Natural killer cell treated with Interleukin-12 subunit alpha and Interleukin-12 subunit beta and Interleukin-15 and Interleukin-18, amount 100 ng/mL, for 72 hours (primary cell): ENCODE measurements at places on chromosomes 4 and X. TPM values are rescaled to one million over a fixed set of nuclear protein-coding genes. Genes with fewer than 3 reads are reported as not detected.

GRCh38 chr4:124061413-124061812, 651.1 kb downstream of the ANKRD50 start:
- no peak overlapping the region for H3K4me3 ChIP-seq
- H3K4me1 ChIP-seq, result peaks cover 5% of the 10 kb centered on the region
- no peak for DNase-seq
- H3K27me3 ChIP-seq, result no peaks in the 10 kb centered on the region
- H3K27ac ChIP-seq, result no peak overlapping the region

DNA sequence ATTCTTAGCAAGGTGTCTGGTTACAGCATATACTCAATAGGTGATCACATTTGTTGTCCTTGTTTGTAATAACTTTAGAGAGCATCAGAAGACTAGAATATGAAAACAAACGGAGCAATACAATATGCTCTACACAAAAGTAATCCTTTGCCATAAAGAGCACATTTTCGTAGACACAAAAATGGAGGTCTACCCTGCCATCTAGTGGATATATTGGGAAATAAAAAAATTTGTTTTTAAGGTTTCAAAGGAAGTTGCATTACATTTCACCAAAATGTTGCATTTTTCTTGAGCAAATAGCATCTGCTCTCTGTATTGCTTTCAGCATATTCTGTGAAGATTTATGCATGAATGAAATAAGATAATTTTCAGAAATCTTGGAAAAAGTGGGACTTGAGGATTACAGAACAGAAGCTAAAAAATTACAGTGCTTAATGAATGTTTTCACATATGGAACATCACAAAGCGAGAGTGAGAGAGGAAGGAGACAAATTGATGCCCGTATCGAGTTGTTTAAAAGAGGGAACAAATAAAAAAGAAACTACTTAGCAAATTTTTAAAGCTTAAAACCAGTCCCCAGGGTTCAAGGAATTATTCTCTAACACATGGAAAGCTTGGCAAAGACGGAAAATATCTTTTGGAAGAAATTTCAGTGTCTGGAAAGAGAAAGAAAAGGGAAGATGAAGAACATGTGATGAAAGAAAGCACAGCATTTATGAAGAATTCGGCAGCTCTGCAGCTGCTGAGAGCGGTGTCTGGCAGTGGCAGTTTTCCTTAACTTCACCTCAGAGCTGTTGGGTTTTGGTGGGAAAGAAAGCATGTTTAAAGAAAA, 390.1 kb downstream of the ANKRD50 start:
- H3K27ac ChIP-seq, result no peak overlapping the region
- no peak for DNase-seq
- no peaks in the 10 kb centered on the region for H3K36me3 ChIP-seq
- no peaks in the 10 kb centered on the region for H3K4me1 ChIP-seq
- H3K27me3 ChIP-seq, result peaks cover 3% of the 10 kb centered on the region
- H3K4me3 ChIP-seq, result no peak overlapping the region

Gene RBM46
- not detected for total RNA-seq

DNA sequence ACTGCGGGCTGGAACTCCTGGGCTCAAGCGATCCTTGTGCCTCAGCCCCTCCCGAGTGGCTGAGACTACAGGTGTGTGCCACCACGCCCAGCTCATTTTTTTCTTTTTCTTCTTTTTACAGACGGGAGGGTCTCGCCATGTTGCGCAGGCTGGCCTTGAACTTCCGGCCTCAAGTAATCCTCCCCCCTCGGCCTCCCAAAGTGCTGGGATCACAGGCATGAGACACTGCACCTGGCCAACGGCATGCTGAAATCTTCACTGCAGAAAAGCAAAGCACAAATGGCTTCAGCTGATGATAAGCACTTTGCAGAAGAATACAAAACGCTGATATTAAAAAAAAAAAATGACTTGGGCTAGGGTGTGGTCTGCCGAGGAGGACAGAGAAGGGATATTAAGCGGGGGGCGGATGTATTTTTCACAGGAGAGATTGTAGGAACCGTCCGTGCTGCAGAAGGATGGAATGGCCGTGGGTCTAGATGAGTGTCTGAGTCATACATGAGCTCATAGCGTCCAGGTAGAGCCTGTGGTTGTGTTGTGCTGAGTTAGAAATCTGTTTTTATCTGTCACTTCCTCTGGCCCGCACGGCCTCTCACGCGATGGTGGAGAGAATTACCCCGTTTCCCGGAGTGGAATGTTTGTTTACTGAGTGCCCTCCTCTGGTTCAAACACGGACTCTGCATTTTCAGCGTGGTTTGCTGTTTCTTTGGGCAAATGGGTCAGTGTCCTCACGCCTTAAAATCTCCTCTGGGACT, 8.5 kb upstream of the AKAP17A start:
- H3K4me1 ChIP-seq, result peaks cover 13% of the 10 kb centered on the region
- peak overlapping the region; percentile 73 for H3K4me3 ChIP-seq
- H3K27me3 ChIP-seq, result no peaks in the 10 kb centered on the region
- no peaks in the 10 kb centered on the region for H3K36me3 ChIP-seq
- H3K27ac ChIP-seq, result peak overlapping the region; percentile 93
- no peak for DNase-seq

DNA sequence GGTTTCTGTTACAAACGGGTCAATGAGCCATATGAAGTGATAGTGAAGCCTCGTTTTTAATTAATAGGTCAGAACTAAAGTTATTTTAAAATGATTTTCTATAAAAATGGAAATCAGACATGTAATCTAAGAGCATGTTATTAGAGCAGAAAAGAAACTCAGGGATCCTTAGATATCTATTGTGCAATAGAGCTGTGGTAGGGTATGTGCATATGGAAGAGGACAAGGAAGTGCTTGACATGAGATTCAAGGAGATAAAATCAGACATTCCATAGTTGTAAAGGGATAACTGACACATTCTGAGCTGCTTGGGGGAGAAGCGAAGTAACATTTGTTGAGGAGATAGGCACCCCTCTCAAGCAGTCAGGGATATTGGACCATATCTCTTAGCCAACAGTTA, 143.0 kb downstream of the AFF2 start:
- peaks cover 8% of the 10 kb centered on the region for H3K27me3 ChIP-seq
- no peak overlapping the region for H3K4me3 ChIP-seq
- no peak overlapping the region for H3K27ac ChIP-seq

- H3K27ac ChIP-seq, result peak overlapping the region; percentile 80
- no peaks in the 10 kb centered on the region for H3K36me3 ChIP-seq
- no peaks in the 10 kb centered on the region for H3K27me3 ChIP-seq
- peaks cover 11% of the 10 kb centered on the region for H3K4me1 ChIP-seq
- no peak for DNase-seq
Measured at GRCh38 chr4:94338681-94339351, 3.8 kb downstream of the HPGDS start.

- no peak for DNase-seq
- H3K4me1 ChIP-seq, result no peaks in the 10 kb centered on the region
- H3K27me3 ChIP-seq, result peaks cover 7% of the 10 kb centered on the region
- no peak overlapping the region for H3K27ac ChIP-seq
Measured at GRCh38 chrX:70252491-70252890, 7.5 kb downstream of the P2RY4 start.

Gene RHOXF2
- not detected for total RNA-seq

DNA sequence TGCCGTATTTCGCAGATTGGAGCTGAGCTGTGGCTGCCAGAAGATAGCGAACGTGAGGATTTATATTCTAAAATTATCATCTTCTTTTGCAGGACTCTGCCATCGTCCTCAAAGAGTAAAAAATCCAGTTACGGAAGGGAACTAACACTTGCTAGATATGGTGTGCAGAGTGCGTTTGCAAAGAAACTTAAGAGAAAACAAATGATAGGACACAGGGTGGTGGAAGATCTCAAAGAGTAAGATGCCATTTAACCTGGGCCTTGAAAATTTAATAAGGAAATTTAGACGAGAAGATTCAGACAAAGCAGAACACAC, 566 bp downstream of the LARP7 start:
- no peaks in the 10 kb centered on the region for H3K36me3 ChIP-seq
- H3K4me1 ChIP-seq, result peaks cover 24% of the 10 kb centered on the region
- H3K27me3 ChIP-seq, result no peaks in the 10 kb centered on the region
- no peak overlapping the region for H3K4me3 ChIP-seq

- no peak overlapping the region for H3K4me3 ChIP-seq
- H3K27ac ChIP-seq, result no peak overlapping the region
- peaks cover 12% of the 10 kb centered on the region for H3K4me1 ChIP-seq
- DNase-seq, result no peak
Measured at GRCh38 chr4:140719022-140719421, 37.2 kb downstream of the TBC1D9 start.

DNA sequence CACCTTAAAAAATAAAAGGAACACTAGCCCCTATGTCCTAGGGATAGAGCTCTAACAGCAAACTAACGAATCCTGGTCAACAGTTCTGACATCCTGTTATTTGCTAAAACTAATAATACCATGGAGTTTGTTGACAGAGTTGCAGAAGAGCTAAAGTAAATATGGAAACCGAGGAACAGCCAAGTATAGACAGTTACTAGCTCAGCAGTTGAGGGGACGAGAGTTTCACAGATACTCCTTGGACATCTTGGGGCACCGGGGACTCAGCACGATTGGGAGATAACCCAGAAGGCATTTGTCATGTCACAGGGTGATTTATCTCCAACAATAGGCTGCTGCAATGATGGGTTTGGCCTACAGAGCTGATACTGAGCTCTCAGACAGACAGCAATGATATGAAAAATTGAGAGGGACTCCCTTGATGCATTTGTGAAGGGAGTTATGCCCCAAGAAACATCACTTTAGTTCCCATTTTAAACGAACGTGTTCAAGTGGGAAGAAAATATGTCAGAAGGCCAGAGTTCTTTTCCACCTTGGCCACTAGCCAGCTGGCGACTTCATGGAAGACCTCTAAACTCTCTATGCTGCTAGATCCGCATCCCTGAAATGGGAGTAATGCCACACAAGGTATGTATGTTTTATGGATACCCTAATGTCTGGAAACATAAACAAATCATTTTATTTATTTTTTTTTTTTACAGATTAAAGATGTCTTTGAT, 48.6 kb downstream of the TSC22D3 start:
- H3K4me1 ChIP-seq, result no peaks in the 10 kb centered on the region
- no peak overlapping the region for H3K4me3 ChIP-seq
- H3K27me3 ChIP-seq, result no peaks in the 10 kb centered on the region
- no peak overlapping the region for H3K27ac ChIP-seq

- H3K4me1 ChIP-seq, result peaks cover 10% of the 10 kb centered on the region
- H3K27me3 ChIP-seq, result no peaks in the 10 kb centered on the region
- DNase-seq, result no peak
- peaks cover 18% of the 10 kb centered on the region for H3K36me3 ChIP-seq
- H3K4me3 ChIP-seq, result no peak overlapping the region
- no peak overlapping the region for H3K27ac ChIP-seq
Measured at GRCh38 chrX:48992341-48992740, 9.7 kb downstream of the GRIPAP1 start.

DNA sequence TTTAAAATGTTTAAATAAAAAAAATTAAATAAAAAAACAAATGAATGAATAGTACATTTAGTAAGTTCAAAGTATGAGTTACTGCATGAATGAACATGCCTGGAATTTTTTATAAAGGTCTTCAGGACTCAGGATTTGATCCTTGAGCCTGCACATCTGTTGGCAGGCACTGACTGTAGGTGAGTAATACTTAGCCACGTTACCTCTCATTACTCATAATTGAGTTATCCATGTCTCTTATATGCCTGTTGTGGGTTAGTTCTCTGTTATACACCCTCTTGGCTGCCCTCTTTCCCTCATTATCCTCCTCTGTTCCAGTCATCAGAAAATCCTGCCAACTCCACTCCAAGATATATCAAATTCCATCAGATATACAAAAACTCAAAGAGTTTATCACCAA, 276.0 kb downstream of the FBXW7 start:
- peaks cover 36% of the 10 kb centered on the region for H3K27me3 ChIP-seq
- H3K27ac ChIP-seq, result no peak overlapping the region
- no peak overlapping the region for H3K4me3 ChIP-seq
- no peak for DNase-seq
- no peaks in the 10 kb centered on the region for H3K36me3 ChIP-seq

Gene GPR82
- total RNA-seq, result 0.33 TPM

Gene CLCN4
- not detected for total RNA-seq

Gene MAGEE2
- total RNA-seq, result not detected

GRCh38 chr4:96326846-96327245, 487.0 kb downstream of the PDHA2 start:
- H3K4me1 ChIP-seq, result no peaks in the 10 kb centered on the region
- H3K36me3 ChIP-seq, result peaks cover 12% of the 10 kb centered on the region
- H3K27ac ChIP-seq, result no peak overlapping the region

DNA sequence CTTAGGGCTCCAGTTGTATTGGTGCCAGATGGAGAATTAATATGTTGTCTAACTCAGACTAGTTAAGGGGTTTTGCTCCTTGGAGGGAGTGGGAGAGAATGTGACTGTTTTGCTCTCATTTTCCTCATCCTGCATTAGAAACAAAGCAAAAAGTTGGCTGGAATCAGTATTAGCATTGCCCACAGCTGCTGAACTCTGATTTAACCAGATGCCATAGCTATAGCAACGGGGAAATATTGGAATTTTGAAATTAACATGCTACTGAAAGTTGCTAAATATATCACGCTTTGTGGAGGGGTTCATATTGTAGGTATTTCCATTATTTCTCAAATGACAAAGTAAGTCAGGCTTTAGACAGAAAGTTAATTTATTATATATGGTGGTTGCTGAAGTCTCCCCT, 66.7 kb upstream of the EOLA2 start:
- no peak for DNase-seq
- peaks cover 4% of the 10 kb centered on the region for H3K27me3 ChIP-seq
- H3K4me1 ChIP-seq, result no peaks in the 10 kb centered on the region
- H3K36me3 ChIP-seq, result no peaks in the 10 kb centered on the region

GRCh38 chrX:100695302-100695701, 36.6 kb downstream of the SYTL4 start:
- peaks cover 29% of the 10 kb centered on the region for H3K27me3 ChIP-seq
- DNase-seq, result no peak
- H3K4me1 ChIP-seq, result no peaks in the 10 kb centered on the region
- no peaks in the 10 kb centered on the region for H3K36me3 ChIP-seq
- no peak overlapping the region for H3K4me3 ChIP-seq

- peaks cover 10% of the 10 kb centered on the region for H3K27me3 ChIP-seq
- no peak overlapping the region for H3K4me3 ChIP-seq
- no peak for DNase-seq
- no peaks in the 10 kb centered on the region for H3K36me3 ChIP-seq
Measured at GRCh38 chr4:169283114-169283509, 12.4 kb upstream of the SH3RF1 start.

GRCh38 chrX:11558972-11559371, 106.7 kb downstream of the ARHGAP6 start:
- H3K27me3 ChIP-seq, result peaks cover 4% of the 10 kb centered on the region
- DNase-seq, result no peak
- H3K27ac ChIP-seq, result no peak overlapping the region

GRCh38 chrX:3252744-3253143, 93.7 kb downstream of the MXRA5 start:
- DNase-seq, result no peak
- no peaks in the 10 kb centered on the region for H3K36me3 ChIP-seq
- no peak overlapping the region for H3K4me3 ChIP-seq
- H3K4me1 ChIP-seq, result no peaks in the 10 kb centered on the region

DNA sequence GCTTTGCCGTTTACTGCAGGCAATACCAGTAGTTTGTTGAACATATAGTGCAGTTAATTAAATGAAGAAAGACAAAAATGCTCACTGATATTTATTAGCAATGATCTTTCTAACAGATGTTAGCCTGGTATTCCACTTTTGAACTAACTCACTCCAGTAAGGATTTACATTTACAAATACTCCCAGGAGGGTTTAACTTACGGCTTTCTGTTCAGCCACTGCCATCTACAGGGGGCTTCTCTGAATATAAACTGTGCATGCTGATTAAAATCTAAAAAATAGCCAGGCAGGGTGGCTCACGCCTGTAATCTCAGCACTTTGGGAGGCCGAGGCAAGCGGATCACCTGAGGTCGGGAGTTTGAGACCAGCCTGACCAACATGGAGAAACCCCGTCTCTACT, 2.2 kb upstream of the SRD5A3 start:
- H3K36me3 ChIP-seq, result no peaks in the 10 kb centered on the region
- H3K27ac ChIP-seq, result no peak overlapping the region
- H3K4me3 ChIP-seq, result no peak overlapping the region
- H3K4me1 ChIP-seq, result peaks cover 18% of the 10 kb centered on the region
- H3K27me3 ChIP-seq, result peaks cover 4% of the 10 kb centered on the region

Gene MXRA5
- not detected for total RNA-seq
